ENCODE measurements at places on chromosomes 1 and 21.

GRCh38 chr1:231724876-231725647, 98.5 kb downstream of the DISC1 start:
- DNase-seq: peak; percentile 69

DNA sequence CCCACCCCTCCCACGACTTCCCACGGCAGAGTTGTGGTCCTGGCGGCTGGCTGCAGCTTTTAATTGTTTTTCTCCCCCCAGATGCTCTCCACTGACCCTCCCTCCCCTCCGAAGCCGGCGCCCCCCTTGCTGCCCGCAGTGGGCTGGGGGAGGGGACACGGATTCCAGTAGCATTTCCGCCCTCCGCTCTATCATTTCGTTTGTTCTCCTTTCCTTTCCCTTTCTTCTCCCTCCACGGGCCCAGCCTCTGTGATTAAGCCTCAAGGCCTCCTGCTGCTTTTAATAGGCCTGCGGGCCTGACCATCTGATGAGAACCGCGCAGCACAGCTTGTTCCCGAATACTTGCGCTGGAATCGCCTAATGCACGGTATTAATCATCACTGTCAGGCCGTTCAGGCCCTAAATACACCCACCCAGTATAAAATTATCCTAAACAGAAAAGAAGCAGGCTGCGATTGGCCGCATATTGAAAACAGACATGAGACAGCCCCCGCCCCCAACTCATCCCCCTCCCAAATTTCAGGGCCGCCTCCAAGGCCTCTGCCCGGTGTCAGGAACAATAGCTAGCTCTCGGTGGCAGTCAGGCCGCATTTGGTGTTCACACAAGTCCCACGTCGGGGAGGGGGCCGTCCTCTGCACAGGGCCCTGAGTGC, 102.0 kb upstream of the ARHGEF16 start:
- DNase-seq: peak; percentile 74

GRCh38 chr1:8640950-8641349, 176.5 kb downstream of the RERE start:
- DNase-seq: no peak

- no peak for DNase-seq
These were observed 1.7 kb upstream of the KRTAP11-1 start for GRCh38 chr21:30882866-30883597.

GRCh38 chr1:64923294-64923718, 43.0 kb downstream of the JAK1 start:
- DNase-seq: no peak

DNA sequence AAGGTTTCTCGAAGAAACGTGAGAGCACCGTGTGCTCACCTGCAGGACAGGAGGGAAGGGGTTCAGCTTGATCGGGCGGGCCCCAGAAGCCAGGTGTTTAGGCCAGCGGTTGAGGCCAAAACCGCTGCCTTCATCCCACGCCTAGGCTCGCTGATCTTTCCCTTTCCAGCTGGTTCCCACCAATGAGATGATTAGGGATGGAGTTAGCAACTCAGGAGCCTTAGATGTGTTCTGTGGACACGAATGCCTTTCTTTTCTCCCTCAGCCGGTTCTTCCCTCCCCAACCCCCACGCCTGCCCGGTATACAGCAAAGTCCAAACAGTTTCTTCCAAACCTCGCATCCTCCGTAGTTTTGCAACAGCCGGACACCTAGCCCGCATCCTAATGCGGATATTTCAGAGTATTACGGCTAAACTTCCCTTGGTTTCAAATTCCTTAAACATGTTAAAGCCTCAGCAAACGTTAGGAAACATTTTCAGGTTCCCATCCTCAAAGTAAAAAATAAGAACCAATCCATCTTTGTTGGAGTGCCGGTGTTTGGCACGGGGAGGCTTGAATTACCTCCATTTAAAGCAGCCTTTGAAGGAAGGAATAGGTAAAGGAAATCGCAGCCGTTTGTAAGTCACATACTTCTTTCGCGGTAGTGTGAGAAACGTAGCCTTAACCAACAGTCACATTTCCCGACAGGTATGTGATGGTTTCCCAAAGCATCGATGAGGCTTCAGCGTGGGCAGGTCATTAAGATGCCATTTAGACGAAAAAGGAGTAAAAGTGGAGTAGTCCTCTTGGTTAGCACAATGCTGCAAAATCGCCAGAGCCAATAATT, 1.1 kb downstream of the LRRC8C start:
- peak; percentile 43 for DNase-seq

- DNase-seq: peak; percentile 26
These were observed 506 bp upstream of the SRP9 start for GRCh38 chr1:225777058-225777582.

DNA sequence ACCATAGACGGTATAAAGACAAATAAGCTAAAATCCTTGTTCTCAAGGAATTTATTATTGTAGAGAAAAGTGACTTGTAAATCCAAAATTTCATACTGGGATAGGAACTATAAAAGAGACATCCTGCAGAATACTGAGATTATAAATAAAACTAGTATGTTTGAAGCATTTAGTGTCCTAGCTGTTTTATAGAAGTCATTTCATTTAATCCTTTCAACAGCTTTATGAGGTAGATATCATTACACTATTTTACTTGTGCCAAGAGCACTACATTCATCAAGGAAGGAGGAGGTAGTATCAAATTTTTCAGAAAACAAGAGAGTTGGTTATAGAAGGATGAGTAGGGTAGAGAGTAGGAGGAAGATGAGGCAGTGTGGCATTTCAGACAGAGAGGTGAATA, 119.6 kb downstream of the ATF6 start:
- no peak for DNase-seq

- DNase-seq: no peak
These were observed 92.8 kb upstream of the IFFO2 start for GRCh38 chr1:19049128-19049768.

DNA sequence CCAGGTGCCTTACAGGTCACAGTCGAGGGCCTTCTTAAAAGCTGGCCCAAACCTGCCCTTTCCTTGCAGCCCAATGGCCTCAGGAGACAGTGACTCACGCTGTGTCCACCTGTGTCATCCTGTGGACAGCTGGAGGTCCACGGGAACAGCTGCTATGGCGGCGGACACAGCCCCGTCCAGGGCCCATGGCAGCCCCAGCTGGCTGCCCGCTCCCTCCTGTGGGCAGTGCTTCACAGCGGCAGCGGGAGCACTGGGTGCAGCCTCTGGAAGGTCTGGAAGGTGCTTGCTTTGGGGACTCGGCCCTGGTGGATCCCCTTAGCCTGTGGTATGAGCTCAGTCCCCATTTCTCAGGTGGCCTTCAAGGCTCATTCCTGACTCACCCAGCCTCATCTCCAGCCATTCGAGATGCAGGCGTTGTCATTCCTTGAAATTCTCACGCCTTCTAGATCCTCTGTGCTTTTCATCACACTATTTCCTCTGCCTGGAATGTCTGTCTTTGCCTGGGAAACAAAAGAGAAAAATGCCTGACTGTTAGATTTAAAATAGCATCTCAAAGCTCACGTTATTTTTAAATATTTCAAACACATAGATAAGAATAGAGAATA, 86.8 kb downstream of the KIF26B start:
- DNase-seq: no peak

DNA sequence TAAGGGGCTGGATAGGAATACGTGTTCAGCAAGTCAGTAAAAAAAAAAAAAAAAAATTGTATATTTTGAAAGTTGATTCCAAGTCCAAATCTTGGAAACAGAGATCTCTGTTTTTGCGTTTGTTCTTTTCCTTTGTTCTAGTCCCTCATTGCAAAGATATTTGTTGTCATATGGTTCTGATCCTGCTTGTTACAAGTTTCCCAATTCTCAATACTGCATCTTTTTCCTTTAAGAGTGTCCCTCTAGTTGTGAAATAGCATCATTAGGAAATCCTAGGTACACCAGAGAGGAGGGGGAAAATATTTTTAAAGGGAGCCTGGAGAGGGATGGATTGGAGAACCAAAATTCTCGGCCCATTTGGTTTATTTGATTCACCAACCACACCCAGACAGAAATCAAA, 152.2 kb upstream of the C1orf105 start:
- DNase-seq: no peak

DNA sequence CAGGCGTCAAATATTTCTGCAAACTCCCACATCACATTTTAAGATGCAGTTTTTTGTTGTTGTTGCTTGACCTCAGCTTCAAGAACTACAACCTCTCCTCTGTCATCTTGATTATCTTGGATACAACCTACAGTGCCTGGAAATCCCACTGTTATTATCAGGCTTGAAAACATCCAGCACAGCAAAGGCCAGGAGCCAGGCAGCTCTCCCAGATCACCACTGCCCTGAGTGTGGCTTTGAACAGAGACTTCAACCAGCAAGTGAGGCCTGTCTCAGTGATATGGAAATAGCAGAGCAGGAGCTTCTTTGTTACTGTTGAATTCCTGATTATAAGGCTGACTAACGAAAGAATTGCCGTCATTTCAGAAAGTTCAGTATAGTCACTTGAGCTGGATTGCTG, 28.5 kb downstream of the CCDC190 start:
- no peak for DNase-seq

- no peak for DNase-seq
These were observed 18.4 kb upstream of the GFI1 start for GRCh38 chr1:92505015-92505692.

DNA sequence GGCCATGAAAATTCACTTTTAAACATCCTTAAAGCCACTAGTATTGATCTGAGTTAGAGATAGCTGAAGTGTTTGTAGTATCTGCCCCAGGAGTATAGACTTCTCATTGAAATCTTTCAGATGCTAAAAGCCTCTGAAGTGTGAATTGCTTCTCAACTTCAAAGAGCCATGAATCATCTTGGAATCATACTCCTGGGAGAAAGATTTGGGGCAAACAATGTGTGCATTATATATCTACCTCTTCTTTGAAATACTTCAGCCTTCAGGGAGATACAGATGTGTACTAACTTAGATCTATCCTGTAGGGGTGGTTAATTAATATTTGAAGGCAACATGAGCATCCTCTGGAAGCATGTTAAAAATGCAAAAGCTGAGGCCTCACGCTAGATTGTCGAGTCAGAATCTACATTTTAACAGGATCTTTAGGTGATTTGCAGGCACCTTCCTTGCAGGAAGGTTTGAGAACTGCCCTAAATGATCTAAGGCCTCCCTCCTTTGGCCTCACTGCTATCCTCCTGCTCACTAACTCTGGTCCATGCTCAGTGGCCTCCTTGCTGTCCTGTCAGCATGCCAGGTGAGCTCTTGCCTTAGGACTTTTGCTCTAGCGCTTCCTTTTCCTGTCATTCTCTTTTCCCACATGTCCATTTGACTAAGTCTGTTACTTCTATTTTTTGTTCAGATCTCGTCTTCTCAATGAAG, 6.0 kb upstream of the SCYL3 start:
- DNase-seq: no peak

DNA sequence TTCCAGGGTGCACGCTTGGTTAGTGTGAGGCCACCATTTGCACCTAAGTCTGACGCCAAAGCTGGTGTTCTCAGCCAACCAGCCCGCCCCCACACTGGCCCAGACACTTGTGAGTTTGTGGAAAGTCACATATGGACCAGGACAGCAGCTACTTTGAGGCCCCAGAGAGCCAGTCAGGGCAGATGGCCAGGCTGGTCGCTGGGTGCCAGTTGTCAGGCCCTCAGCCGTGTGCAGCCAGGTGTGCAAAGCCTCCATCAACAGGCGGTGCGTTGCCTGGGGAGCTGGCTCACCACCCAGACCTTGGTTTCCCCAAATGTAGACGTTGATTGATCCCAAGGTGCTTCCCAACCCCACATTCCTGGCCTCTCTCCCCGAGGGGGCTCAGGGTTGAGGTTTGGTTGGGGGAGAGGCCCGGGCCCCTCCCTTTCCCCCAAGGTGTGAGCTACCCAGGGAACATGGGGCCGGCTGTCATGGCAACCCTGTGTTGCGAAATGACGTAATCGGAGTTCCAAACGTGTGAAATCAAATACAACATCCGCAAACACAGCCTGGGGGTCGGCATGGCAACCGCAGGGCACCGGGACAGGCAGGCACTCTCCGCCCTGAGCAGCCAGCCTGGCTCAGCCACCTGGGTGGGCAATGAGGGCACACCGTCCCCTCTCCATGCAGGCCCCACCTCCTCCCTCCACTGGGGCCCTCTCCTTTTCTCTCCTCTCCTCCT, 42.2 kb upstream of the WNT4 start:
- no peak for DNase-seq

DNA sequence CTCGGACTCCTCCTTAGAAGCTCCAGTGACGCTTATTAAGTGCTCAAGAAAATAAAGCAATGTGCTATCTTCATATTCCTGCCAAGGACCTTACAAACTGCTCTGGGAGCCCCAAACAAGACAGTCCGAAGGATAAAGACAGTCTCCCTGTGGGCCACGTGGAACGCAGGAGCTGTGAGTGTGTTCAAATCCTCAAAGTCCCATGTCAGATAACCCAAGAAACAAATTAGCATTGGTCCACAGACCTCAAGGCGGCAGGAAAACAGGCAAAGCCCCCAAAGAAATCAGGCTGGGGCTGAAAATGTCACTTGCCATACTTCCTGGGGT, 3.0 kb upstream of the NAV1 start:
- no peak for DNase-seq

DNA sequence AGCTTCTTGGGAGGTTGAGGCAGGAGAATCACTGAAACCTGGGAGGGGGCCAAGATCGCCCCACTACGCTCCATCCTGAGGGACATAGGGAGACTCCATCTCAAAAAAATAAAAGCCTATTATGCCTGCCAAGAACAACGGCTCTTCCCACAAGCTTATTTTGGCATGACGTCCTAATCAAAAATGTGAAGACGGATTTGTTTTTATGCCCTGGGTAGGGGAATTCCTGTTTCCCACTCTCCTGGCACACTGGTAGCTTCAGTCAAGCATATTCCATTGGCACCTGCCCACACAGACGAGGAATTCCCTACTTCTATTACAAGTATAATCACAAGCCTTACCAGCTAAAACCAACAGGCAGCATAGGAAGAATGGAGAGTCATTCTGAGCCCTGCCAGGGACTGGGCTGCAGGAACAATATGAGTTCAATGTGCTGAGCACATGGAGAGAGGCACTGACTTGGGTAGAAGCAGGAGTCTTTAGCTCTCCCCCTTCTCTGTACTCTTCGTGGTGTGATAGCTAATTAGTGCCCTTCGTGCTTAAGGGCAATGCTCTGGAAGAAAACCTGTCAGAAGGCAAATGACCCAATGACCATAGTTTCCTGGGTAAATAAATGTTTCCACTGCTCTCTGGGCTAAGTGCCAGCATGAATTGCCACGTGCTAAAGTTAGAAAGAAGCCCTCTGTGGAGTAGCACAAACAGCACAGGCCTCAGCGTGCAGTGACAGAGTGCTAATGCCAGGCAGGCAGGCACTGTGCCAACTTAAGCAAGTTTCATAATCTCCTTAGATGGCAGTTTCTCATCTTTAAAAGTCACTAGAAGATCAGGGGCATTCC, 16.8 kb downstream of the TNFSF4 start:
- no peak for DNase-seq

- peak; percentile 67 for DNase-seq
These were observed 25.6 kb downstream of the S100A10 start for GRCh38 chr1:151968058-151968457.

DNA sequence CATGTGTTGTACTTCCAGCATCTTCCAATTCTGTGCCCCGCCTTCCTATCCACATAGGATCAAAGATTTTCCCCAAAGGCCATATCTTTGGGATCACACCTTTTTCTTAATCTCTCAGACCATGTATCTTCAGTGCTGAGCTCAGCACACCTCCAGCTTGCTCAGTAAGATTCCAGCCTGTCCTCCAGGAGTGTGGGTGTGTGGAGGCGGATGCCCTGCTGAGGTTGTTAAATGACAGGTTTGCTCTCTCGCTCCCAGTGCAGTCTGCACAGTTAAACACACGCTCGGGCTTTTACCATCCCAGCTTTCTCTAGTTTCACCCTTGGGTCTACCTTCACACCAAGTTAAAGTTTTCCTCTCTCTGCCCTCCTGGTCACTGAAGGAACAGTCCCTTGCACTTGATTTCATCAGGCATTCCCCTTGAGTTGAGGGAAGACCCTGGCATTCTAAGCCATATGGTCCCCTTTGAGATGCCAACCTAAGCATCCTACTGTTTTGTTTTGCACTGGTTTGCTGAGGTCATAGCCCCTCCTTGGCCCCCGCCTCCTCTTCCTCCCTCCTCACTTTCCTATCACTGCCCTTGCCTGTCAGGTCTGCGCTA, 13.7 kb downstream of the MYOG start:
- no peak for DNase-seq

Data from HEK293T (cell line).